Hippocampal formation (tissue), 2 donors: ENCODE measurements at places on chromosomes 4 and X.

DNA sequence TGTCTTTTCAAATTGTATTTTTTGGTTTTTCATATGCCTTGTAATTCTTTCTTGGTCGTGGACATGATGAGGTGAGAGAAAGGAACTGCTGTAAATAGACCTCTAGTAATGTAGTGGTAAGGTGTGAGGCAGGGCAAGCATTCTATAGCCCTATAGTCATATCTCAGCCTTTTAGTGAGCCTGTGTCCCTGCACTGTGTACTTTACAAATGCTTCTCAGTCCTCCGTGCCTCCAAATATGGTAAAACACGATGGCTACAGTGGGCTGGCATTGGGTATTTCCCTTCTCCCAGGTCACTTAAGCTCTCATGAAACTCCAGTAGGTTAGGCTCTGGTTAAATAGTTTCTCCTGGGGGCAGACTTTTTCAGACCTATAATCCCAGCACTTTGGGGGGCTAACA is 57.9 kb upstream of the PLS3 start:
- DNase-seq = no peak

- no peak for DNase-seq
Measured at GRCh38 chr4:152225680-152226079, 310.2 kb downstream of the FBXW7 start.

GRCh38 chrX:133749370-133749769 is 236.0 kb downstream of the GPC3 start:
- DNase-seq = no peak

GRCh38 chr4:185730849-185731608 is 81.0 kb downstream of the SORBS2 start:
- no peak for DNase-seq

- peak; percentile 13 for DNase-seq
Measured at GRCh38 chrX:9341291-9342201, 123.3 kb upstream of the TBL1X start.

DNA sequence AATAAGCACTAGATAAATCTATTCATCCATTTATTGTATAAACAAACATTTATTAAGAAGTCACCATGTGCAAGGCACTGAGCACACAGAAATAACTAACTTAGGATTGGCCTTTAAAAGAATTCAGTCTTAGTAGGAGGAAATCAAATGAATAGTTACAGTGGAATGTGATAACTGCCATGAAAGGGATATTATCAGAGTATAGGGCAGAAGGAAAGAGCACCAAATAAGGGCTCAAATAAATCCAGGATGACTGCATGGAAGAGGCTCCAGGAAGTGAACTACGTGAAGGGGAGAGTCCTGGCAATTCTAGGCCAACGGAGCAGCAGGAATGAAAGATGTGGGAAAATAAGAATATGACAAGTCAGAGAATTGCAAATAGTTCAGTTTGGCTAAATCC is 406.0 kb downstream of the INPP4B start:
- DNase-seq = no peak

DNA sequence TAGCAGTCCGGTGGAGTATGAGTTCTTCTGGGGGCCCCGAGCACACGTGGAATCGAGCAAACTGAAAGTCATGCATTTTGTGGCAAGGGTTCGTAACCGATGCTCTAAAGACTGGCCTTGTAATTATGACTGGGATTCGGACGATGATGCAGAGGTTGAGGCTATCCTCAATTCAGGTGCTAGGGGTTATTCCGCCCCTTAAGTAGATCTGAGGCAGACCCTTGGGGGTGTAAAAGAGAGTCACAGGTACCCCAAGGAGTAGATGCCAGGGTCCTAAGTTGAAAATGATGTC is 852 bp downstream of the MAGEH1 start:
- no peak for DNase-seq

GRCh38 chr4:118326585-118326984 is 26.2 kb downstream of the PRSS12 start:
- DNase-seq = no peak

DNA sequence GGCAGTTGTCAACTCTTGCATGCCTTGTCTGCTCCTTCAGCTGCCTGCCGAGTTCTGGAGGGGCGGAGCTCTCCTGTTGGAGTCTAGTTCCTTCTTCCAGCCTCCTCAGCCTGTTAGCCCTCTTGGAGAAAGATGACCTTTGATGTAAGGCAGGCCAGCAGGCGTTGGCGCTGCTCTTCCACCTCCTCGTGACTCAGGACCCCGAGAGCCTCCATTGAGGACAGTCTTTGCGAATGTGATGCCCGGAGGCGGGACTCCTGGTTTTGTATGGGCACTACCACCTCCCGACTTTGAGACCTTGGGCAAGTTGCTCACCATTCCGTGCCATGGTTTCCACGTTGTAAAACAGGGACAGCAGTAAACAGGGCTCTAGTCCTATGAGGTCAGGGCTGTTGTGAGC is 108.3 kb downstream of the TENM3 start:
- DNase-seq = no peak

GRCh38 chrX:40327085-40327484 is 229.3 kb upstream of the BCOR start:
- DNase-seq = no peak

- no peak for DNase-seq
Measured at GRCh38 chrX:40637687-40638086, 9.7 kb downstream of the CXorf38 start.

- no peak for DNase-seq
Measured at GRCh38 chr4:124459196-124459940, 253.2 kb downstream of the ANKRD50 start.

DNA sequence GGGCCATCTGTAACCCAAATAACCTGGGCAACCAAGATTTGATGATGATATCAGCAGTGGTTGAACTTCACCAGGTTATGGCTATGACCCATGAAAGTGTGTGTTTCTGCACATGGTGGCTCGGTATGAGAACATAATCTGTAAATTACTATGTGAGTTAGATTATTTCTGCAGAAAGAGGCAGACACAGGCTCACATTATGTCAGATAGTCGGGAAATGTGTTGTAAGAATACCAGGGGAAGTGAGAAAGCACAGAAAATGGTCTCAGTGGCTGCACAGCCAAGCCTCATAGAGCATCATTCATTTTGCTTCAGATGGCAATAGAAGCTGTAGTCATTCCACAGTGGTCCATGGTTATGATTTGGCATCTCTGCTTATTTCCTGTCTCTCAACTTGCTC is 63.0 kb upstream of the RBPJ start:
- no peak for DNase-seq

- no peak for DNase-seq
Measured at GRCh38 chrX:19912-20571, 261.1 kb upstream of the PLCXD1 start.

DNA sequence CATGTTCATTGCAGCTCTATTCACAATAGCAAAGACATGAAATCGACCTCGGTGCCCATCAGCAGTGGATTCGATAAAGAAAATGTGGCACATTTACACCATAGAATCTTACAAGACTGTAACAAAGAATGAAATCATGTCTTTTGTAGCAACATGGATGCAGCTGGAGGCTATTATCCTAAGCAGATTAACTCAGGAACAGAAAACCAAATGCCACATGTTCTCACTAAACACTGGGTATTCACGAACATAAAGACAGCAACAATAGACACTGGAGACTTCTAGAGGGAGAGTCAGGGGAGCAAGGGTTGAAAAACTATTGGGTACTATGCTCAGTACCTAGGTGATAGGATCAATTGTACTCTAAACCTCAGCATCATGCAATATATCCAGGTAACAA is 180.5 kb downstream of the PPP1R2C start:
- no peak for DNase-seq

DNA sequence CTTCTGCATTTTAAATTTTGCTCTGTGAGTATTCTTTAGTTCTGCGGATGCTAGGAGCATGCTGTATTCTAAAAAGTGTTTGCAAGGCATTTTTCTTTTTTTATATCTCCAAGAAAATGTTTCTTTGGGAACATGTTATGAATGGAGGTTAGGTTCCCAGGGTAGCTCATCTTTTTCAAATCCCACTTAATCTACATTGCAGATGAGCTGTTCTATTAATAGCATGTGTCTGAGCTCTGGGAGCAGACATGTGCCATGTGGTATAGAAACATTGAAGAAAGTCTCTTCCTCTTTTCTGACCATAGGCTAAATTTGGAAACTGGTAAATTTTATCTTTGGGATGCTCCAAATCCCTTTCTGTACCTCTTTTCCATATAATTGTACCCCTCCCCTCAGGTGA is 23.2 kb downstream of the DIAPH2 start:
- DNase-seq = no peak

DNA sequence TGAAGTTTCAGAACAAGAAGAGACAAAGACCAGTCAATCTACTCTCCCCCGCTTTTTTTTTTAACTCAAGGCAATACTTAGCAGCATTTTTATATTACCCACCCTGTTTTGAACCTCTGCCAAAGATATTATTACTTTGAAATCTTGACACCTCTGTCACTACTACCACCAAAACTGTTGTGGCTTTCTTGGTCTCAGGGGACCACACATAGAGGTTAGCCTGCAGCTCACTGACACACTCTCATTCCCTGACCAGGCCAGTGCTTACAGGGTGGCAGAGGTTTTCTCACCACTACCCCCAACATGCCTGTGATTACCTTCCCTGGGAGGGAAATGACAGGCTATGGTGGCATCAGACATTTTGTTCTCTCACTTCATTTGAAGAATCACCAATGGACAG is 137.4 kb upstream of the STIM2 start:
- no peak for DNase-seq

DNA sequence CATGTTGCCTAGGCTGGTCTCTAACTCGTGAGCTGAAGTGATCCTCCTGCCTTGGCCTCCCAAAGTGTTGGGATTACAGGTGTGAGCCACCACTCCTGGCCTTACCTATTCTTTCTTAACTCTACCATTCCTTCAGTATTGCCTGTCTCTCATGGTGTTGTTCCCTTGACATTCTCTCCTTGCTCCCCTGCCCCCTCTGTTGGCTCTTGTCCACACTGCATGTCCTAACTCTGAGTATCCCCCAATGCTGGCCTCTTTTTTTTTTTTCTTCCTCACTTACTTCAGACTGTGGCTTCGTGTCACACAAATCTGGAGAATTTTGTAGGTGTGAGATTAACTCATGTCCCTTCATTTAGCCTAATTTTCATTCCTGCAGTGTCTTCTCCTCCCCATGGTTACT is 22.9 kb upstream of the FRMPD4 start:
- no peak for DNase-seq

GRCh38 chr4:47879458-47879857 is 34.9 kb downstream of the NFXL1 start:
- no peak for DNase-seq

DNA sequence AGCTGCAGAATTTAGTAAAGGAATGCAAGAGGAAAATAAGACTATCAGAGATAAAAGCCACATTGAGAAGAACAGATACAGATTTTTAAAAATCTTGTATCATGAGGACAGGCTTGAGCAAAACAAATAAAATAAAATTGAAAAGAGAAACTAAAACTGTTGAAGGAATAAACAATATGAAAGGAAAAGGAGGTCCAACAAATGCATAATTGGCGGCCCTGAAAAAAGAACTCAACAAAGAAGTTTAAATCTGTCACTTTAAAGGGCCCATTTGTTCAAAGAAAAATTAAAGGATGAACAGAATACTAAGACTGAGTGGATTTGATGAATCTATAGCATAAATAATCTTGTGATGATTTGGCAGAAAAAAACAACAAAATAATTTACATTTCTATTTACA is 36.5 kb downstream of the TMPRSS11B start:
- DNase-seq = no peak

DNA sequence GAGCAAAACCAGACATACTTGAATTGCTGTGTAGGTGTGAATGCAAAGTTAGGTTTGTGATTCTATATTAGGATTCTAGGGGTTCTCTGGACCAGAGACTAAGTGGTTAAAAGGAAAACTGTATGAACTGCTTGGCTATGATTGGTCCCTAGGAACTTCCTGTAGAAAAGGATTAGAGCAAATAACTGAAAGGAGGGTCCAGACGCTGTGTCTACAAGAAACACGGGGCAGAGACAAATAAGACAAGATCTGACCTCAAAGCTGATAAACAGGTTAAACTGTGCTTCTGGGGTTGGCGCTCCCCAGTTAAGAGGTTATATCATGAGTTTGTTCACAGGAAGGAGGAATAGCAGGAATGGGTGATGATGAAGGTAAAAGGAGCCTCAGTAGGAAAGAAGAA is 183.6 kb downstream of the MGST2 start:
- DNase-seq = no peak

DNA sequence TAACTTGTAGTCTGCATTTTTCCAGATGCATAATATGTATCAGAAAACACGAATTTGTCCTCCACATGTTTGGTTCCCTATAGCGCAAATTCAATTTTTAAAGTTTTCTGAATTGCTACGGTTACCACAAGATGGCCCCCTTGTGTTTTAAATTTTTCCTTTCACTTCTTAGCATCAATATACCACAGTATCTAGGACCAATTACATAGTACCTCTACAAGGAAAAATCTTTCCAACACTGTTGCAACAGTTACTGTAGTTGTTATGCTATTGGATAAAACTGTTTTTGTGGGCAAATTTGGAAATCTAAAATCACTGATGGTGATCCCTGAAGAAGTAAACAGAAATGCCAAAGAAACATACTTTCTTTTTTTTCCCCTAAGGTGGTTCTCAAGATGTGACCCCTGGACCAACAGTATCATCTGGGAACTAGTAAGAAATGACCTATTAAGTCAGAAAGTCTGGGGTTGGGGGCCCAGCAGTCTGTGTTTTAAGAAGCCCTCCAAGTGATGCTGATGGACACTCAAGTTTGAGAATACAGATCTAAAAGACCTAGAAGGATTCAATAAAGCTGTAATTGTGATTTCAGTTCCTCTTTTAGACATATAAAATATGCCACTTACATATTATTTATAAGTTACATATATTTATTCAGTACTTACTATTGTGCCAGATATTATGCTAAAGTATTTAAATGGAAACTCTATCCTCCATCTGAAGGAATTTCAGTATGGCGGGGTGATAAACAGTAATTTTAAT is 3.1 kb downstream of the ZGRF1 start:
- DNase-seq = no peak

DNA sequence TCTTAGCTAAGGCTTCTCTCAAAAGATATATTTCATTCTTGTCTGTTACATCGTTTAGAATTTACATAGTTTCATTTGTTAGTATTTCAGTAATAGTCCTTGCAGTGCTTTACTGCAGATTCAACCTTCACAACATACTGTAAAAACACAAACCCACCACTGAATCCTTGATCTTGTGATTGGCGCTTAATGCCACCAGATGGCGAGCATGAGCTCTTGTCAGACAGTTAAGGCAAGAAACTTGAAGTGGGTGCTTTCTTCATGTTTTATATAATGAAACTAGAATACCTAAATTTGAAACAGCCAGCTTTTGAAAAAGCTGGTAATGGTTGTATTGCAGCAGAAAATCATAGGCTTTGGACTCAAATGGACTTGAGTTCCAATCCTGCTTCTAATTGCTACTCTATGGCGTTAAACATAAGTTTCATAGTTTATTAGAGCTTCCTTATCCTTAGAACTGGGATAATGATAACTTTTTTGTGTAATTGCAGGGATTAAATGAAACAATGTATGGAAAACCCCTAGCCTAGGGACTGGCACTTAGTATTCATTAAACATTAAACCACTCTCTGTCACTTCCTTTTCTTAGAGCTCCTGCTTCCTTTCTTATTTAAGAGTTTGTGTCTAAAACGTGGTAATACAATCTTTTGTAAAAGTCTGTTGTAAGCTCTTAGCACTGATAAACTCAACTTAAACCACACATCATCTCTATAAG is 95.1 kb downstream of the USP9X start:
- DNase-seq = peak; percentile 21

- no peak for DNase-seq
Measured at GRCh38 chr4:100042235-100042634, 92.2 kb upstream of the H2AZ1 start.

GRCh38 chr4:2069986-2070385 is 10.9 kb downstream of the NAT8L start:
- no peak for DNase-seq
